CD4-positive, alpha-beta T cell treated with Interleukin-1 beta for 1 hour (primary cell): ENCODE measurements at places on chromosomes 4 and X.
A peak's percentile ranks its signal among the peaks of the same experiment; 100 is the strongest.

GRCh38 chr4:74545448-74545847 is 100.5 kb downstream of the AREG start:
- DNase-seq = no peak

DNA sequence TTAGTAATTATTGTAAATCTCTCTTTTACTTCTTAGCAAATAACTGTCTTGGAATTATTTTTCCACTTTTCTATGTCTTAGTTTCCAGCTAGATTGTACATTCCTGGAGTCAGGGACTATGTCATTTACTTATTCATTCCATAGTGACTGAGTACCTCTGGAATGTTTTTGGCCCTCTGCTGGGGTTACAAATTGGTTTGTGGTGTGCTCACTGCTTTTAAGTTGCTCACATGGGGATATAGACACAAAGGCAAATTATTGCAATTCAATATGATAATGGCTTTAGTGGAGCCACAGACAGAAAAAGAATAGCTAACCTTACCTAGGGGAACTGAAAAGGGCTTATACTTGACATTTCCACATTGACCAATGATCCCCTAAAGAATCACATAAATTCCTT is 63.7 kb upstream of the PDGFRA start:
- no peak for DNase-seq

GRCh38 chrX:147476008-147476407 is 435.7 kb upstream of the FMR1 start:
- no peak for DNase-seq

DNA sequence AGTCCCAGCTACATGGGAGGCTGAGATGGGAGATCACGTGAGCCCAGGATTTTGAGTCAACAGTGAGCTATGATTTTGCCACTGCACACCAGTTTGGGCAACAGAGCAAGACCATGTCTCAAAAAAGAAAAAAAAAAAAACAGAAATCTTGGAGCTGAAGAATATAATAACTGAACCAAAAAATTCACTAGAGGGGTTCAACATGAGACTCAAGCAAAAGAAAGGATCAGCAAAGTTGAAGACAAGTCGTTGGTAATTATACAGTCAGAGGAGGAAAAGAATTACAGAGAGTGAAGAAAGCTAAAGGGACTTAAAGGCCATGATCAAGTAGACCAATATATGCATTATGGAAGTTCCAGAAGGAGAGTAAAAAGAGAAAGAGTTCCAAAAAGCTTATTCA is 26.9 kb downstream of the SHROOM4 start:
- no peak for DNase-seq

DNA sequence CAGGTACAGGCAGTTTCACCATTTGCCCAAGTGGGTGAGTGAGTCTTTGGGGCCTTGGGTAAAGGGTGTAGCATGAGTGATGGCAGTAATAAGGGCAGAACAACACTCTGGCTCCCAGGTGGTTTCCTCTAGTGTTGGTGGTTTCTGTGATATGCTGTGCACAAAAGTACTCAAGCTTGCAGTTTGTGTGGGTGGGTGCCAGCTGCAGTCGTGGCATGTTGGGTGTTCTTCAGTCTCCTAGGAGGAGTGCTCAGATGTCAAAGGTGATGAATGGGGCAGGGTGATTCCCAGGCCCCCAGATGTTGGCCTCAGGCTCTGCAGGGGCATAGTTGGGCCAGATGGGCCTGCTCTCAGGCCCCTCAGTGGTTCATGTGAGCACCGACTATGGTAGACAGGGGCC is 166.1 kb upstream of the KLF8 start:
- DNase-seq = peak; percentile 35

DNA sequence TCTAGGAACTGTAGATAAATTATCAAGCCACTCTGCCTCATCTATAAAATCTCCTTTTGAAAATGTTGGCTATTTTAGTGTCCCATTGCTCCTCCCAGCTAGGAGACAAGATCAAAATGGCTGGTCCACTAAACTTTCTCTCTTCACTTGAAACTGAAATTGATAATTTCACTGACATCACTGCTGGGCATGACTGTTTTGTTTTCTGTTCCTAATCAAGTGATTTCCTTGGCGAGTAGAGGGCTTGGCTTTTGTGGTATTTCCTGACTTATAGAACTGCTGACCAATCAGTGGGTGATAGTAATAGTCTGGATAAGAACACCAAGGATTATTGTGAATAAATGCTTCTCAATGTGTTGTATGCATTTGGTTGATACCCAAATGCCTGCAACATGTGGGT is 2152.9 kb downstream of the ARAP2 start:
- no peak for DNase-seq

DNA sequence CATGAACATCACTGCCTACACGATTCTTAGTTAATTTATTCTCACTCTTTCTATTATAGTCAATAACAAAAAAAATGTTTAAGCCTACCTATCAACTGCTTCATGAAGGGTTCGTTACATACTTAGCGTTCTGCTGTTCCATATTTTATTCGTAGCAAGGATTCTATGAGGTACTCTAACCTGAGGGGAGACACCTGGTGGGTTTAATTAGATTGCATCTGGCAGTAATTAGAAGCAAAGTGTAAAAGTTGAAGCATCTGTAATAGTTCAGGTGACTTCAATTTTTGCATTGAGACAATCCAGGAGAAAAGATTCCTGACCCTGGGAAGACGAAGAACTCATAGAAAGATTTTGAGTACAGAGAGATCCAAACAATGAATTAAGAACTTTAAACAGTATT is 1655.8 kb upstream of the TENM3 start:
- no peak for DNase-seq

DNA sequence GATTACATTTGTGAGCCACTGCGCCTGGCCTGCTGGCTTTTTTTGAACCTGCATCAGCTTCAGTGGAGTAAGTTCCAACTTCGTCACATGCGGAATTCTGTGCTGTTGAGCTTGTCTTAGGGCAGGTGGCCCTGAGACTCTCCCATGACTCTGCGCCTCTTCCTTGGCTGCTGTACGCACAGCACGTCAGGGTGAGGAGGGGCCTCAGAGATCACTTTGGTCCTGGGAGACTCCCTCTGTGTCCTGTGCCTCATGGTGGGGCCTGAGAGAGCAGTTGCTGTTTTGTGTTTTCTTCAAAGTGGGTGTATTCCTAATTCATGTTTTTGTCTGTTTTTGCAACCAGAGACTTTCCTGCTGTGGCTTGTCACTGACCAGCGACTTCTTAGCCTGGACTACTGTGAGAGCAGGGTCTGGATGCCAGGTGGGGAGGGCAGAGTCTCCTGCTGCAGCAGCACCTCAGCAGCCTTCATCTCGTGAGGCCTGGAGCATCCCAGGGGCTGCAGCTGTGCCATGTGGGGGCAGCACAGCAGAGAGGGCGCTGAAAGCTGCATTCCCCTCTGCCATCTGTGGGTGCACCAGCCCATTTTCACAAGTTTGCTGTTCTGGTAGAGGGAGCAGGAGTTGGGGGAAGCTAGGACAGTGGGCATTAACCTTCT is 107.8 kb downstream of the TNIP2 start:
- DNase-seq = no peak

DNA sequence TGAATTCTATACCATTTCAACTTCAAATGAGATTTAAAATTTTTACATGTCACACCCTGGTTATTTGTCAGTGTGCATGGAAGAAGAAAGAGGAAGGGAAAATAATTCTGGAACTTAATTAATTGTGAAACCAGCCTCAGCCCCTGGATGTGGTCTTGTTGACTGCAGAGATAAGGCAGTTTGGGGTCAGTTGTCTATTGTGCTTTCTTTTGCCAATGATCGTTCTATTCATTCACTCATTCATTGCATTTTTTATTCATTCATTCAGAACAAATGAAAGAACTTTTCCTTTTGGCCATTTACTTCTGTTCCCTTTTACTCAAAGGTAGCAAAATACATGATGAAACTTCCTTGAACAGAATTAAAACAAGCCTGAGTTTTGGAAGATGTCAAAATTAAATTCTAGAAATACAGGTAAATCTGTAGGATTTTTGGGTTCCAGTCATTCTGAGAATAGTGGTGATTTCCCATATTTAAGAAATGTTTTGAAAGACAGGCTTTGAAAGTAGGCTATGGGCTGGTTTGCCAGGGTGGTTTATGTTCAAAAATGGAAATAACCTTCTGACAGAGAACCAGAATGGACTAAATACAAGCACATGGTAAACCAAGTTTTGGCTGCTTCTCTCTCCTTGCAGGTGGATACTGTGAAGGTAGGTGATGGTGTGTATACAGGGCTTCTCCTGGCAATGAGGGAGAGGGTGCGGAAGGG is 35.7 kb downstream of the PARM1 start:
- DNase-seq = no peak

GRCh38 chr4:3719191-3719590 is 47.0 kb upstream of the ADRA2C start:
- no peak for DNase-seq

DNA sequence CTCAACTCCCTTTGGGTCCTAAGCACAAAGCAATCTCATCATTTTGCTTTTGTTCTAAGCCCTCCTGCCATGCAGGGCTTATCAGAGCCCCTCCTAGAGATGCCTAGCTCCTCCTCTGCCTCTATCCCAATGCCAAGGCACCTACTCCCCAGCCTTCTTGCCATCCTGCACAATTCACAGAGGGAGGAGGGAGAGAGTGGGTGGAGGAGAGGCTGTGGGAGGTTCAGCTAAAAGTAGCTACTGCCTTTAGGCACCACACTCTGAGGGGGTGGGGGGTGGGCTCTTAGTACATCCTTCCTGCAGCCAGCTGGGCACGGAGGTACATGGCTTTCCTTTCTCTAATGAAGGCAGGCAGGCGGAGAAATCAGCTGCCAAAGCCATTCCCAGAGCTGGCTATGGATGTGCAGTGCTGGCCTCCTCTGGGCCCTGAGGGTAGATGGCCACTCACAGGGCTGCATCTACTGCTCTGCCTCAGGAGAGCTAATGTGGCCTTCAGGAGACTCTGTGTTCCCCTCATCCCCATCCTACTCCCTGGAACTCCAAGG is 40.1 kb downstream of the ARHGEF9 start:
- DNase-seq = no peak

- DNase-seq = no peak
Measured at GRCh38 chr4:39994406-39994805, 16.7 kb upstream of the PDS5A start.

- DNase-seq = no peak
Measured at GRCh38 chr4:3186609-3187008, 62.4 kb upstream of the MSANTD1 start.

DNA sequence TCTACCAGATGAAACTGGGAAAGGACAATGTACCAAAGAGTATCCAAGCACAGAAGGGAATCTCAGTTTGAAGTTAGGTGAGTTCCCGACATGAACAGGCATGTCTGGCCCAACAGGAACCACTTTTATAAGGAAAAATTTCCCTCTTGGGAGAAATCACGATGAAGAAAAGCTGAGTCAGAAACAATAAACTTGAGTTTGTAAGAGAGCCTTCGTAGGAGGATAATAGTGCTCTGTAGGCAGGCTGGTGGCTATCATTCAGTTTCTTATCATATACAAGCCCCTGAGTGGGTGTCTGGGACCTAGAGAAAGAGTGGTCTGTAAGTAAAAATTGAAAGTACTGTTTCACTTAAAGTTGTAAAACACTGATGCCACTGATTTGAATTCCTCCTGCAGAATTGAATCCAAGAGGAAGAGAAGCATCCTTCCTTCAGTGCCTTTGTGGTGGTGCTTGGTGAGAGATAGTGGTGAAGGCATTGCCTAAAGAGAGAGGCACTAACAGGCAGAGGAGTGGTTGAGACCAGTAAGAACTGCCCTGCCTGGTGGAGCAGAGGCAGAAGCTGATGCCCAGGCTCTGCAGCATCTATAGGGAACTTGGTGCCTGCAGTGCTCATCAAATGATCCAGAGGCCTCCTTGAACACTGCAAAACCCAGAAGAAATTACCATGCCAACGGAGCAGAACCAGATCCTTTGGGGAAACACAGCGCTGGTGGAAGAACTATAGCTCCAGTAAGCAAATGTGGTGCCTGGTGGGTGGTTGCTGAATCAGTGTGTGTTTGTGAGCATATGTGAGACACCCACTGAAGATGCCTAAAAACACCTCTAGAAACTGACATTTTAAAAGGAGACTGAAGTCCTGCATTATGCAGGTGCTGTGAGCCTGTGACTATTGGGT is 31.7 kb upstream of the METAP1 start:
- DNase-seq = no peak

DNA sequence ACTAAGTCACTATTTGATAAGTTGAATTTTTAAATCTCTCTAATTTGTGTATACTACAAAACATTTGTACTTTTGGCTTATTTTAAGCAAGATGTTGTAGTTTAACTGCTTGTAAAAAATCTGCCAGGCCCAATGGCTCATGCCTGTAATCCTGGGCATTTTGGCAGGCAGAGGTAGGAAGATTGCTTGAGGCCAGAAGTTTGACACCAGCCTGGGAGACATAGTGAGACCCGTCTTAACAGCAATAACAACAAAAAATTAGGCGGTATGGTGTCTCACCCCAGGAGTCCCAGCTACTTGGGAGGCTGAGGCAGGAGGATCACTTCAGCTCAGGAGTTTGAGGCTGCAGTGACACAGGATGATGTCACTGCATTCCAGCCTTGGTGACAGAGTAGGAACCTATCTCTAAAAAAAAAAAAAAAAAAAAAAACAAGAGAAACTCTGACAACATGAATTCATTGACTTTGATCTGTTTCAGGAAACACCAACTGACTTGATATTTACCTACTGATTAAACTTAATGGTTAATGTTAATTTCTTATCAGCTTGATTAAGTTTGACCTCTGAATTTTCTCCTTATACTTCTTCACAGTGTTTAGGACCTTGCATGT is 8.9 kb downstream of the FHIP1A start:
- no peak for DNase-seq

DNA sequence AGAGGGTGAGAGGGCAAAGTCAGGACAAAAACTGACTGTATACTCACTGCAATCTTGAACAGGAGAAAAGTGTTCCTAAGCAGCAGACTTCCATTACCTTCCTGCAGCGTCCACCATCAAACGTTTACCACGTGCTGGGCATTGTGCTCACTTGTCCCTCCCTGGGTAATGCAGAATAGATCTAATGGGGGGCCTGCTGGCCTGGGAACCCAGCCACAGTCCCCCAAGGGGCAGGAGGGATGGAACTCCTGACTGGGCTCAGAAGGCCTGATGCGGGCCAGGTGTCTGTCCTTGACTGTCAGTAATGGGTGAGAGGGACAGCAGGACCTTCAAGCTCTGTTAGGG is 37.6 kb upstream of the FAM156A start:
- no peak for DNase-seq

GRCh38 chr4:6839579-6839978 is 57.1 kb downstream of the KIAA0232 start:
- DNase-seq = no peak

DNA sequence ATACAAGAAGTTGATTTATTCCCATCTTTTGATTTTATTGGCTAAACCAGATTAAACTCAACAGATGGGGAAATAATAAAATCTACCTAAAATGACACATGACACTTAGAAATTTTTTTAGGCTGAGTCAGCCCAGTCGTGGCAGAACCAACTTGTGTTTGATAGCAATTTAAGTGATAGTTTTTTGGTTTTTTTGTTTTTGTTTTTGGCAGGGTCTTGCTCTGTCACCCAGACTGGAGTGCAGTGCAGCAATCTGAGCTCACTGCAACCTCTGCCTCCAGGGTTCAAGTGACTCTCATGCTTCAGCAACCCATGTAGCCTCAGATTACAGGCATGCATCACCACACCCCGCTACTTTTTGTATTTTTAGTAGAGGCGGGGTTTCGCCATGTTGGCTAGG is 370.3 kb upstream of the NOCT start:
- DNase-seq = no peak

- DNase-seq = no peak
Measured at GRCh38 chrX:44891642-44892041, 18.7 kb downstream of the KDM6A start.
